Left lung (tissue), 14 donors: ENCODE measurements at places on chromosomes 2 and 18. TPM values are rescaled to one million over a fixed set of nuclear protein-coding genes. Genes with fewer than 3 reads are reported as not detected.

DNA sequence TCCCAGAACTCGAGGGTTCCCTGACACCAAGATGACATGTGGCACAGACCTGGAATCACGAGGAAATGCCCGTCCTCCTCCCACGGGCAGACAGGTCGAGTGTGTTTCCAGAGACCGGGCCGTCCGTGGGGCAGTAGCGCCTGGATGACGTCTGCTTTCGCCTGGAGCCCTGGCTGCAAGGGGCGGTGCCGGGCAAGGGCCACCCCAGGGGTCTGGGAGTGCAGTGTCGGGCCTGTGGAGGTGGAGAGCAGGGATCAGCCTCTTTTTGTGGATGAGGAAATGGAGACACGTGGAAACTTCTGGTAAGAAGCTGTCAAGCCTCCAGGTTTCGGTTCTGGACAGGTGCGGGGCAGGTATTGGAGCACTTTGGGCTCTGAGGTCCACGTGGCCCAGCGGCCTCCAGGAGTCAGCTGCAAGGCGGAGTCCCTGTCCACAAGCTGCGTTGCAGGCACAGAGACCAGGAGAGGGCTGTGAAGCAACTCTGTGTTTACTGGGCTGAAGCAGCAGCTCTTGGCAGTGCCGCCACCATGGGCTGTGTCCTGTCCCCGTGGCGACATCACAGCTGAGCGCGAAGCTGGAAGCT lies 25.6 kb downstream of the NFATC1 start:
- no peak overlapping the region for H3K4me3 ChIP-seq
- no peaks in the 10 kb centered on the region for H3K27me3 ChIP-seq
- no peak for DNase-seq
- H3K27ac ChIP-seq: no peak overlapping the region
- peaks cover 19% of the 10 kb centered on the region for H3K36me3 ChIP-seq

ASAP2 gene
- 27.3 TPM for total RNA-seq

PTPN4 gene
- 48.4 TPM for total RNA-seq

GRCh38 chr2:36553683-36554082 lies 44.3 kb downstream of the FEZ2 start:
- H3K36me3 ChIP-seq: no peaks in the 10 kb centered on the region
- no peaks in the 10 kb centered on the region for H3K4me1 ChIP-seq
- no peak overlapping the region for H3K4me3 ChIP-seq
- peak overlapping the region; percentile 21 for H3K27ac ChIP-seq
- DNase-seq: no peak

GRCh38 chr2:30492185-30492584 lies 45.1 kb downstream of the LCLAT1 start:
- no peaks in the 10 kb centered on the region for H3K27me3 ChIP-seq
- no peak overlapping the region for H3K27ac ChIP-seq
- H3K4me3 ChIP-seq: no peak overlapping the region
- no peak for DNase-seq

DNA sequence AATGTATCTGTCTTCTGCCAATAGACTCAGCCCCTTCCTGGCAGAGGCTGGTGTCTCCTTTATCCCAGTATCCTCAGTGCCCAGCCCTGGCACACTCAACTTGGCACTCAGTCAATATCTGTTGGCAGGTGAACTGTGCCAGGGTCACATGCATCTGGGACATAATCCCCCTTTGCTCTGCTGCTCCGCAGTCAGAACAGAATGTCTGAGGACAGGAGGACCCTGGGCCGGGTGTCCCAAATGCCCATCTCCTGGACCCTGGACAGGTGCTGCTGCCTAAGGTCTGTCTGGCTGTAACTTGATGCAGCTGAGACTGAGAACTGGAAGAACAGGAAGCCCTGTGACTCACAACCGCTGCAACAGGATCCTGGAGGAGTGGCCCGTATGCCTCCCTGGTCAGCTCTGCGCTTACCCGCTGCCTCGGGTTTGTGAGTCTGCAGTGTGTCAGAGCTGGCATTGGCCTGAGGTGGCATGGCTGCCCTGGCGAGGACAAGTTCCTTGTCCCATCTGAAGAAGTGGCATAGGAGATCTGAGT lies 11.4 kb downstream of the HK2 start:
- peaks cover 92% of the 10 kb centered on the region for H3K4me1 ChIP-seq
- no peaks in the 10 kb centered on the region for H3K36me3 ChIP-seq
- peak; percentile 92 for DNase-seq

PID1 gene
- total RNA-seq: 37.0 TPM

DNA sequence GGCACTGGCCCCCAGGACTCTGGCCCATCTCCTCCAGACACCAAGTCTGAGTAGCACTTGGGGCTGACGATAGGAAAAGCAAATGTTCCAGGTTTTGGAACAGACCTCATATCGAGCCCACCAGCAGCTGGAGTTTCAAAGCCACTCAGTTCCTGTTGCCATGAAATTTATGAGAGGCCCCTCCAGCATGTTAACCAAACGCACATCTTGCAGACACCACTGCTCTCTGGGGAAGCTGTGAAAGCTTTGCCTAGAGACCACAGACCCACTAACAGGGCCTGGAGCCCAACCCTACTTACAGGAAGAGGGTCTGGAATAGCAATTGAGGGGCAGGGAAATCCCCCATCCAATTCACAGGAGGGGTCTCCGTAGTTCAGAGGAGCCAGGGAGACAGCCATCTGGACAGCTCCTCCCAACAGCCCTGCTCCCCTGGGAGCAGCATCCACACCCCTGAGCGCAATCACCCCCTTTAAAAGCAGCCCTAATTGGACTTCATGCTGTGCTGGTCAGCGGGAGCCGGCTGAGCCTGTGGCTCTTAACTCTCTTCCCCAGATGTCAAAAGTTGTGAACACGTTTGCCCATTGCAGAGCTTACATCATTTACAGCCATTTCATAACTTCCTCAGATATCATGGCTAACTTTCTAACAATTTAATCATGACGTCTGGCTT lies 81.3 kb downstream of the TGFA start:
- peak; percentile 11 for DNase-seq
- no peaks in the 10 kb centered on the region for H3K36me3 ChIP-seq
- H3K27me3 ChIP-seq: no peaks in the 10 kb centered on the region
- no peak overlapping the region for H3K27ac ChIP-seq
- peaks cover 27% of the 10 kb centered on the region for H3K4me1 ChIP-seq

CFAP65 gene
- total RNA-seq: not detected

GRCh38 chr2:117850015-117850414 lies 35.5 kb downstream of the DDX18 start:
- no peaks in the 10 kb centered on the region for H3K36me3 ChIP-seq
- H3K27me3 ChIP-seq: peaks cover 71% of the 10 kb centered on the region
- no peaks in the 10 kb centered on the region for H3K4me1 ChIP-seq

- DNase-seq: peak; percentile 71
- no peaks in the 10 kb centered on the region for H3K27me3 ChIP-seq
- peaks cover 10% of the 10 kb centered on the region for H3K4me1 ChIP-seq
- peak within 1 kb of the TSS; percentile 8 for H3K27ac ChIP-seq
Observed at GRCh38 chr2:133568172-133568571, at the start of gene NCKAP5. Gene NCKAP5 (minus strand): TSS chr2:133568463. CDS start chr2:133517526, 50,937 bp downstream.

ZC3H15 gene
- 51.4 TPM for total RNA-seq

DNA sequence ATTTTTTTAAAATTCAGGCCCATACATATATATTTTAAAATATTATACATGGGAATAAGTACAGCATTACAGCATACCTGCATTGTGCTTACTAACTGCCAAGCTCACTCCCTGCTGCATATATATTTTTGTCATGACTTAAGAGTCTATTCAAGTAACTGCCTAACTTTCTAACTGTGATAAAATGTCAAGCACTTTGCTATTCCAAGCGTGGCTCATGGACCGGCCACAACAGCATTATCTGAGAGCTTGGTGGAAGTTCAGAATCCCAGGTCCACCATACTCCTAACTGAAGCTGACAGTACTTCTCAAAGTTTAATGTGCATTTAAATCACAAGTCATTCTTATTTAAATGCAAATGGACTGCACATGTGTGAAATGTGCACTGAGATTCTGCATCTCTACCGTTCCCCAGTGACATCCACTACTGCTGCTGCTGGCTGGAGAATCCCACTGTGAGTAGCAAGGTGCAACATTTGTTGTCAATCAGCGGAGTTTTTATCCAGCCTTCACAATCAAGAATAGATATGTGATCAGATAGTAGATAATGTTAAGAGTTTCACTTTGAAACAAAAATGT lies 79.1 kb downstream of the DYM start:
- no peaks in the 10 kb centered on the region for H3K4me1 ChIP-seq
- DNase-seq: no peak
- no peaks in the 10 kb centered on the region for H3K27me3 ChIP-seq
- H3K27ac ChIP-seq: no peak overlapping the region
- no peaks in the 10 kb centered on the region for H3K36me3 ChIP-seq

DNA sequence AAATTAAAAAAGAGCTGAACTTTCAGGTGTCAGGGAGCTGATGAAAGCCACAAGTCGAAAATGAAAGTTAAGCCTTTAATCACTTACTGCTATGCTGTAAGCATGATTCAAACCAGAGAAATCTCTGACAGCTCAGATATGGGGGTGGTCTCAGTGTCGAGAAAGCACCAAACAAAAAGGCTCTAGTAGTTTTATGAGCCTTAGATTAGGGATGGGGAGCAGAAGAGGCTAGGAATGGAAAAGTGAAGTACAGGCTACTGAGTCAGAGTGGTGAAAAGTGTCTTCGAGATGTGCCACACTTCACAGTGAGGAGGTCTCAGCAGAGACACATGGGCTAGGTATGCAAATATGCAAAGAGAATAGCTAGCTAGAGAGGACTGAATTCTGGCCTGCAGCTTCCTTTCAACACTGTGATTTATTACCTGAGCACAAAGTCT lies 482.2 kb downstream of the SPAG16 start:
- H3K27me3 ChIP-seq: no peaks in the 10 kb centered on the region
- H3K36me3 ChIP-seq: no peaks in the 10 kb centered on the region
- H3K27ac ChIP-seq: no peak overlapping the region
- no peaks in the 10 kb centered on the region for H3K4me1 ChIP-seq
- no peak overlapping the region for H3K4me3 ChIP-seq
- no peak for DNase-seq

CD207 gene
- total RNA-seq: 0.13 TPM

DNA sequence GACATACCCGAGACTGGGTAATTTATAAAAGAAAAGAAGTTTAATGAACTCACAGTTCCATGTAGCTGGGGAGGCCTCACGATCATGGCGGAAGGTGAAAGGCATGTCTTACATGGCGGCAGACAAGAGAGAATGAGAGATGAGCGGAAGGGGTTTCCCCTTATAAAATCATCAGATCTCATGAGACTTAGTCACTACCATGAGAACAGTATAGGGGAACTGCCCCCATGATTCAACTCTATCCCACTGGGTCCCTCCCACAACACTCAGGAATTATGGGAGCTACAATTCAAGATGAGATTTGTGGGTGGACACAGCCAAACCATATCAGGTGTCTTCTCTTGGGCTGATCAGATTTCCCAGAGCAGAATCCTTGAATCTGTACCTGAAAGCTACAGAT lies 617.3 kb upstream of the ID2 start:
- H3K27me3 ChIP-seq: no peaks in the 10 kb centered on the region
- no peak for DNase-seq
- H3K4me1 ChIP-seq: no peaks in the 10 kb centered on the region
- H3K36me3 ChIP-seq: no peaks in the 10 kb centered on the region
- H3K4me3 ChIP-seq: no peak overlapping the region
- no peak overlapping the region for H3K27ac ChIP-seq

GRCh38 chr2:119746836-119747686 lies 12.7 kb upstream of the PTPN4 start:
- H3K27me3 ChIP-seq: no peaks in the 10 kb centered on the region
- H3K4me1 ChIP-seq: no peaks in the 10 kb centered on the region
- H3K27ac ChIP-seq: no peak overlapping the region
